ENCODE measurements at places on chromosomes 3 and 15. TPM values are rescaled to one million over a fixed set of nuclear protein-coding genes. Genes with fewer than 3 reads are reported as not detected.

- no peak overlapping the region for H3K27ac ChIP-seq
- DNase-seq: no peak
- no peak overlapping the region for H3K4me3 ChIP-seq
- H3K36me3 ChIP-seq: no peaks in the 10 kb centered on the region
These were observed 2.3 kb downstream of the CHP1 start for GRCh38 chr15:41233367-41233771.

The CFAP92 gene
- total RNA-seq: 1.9 TPM

DNA sequence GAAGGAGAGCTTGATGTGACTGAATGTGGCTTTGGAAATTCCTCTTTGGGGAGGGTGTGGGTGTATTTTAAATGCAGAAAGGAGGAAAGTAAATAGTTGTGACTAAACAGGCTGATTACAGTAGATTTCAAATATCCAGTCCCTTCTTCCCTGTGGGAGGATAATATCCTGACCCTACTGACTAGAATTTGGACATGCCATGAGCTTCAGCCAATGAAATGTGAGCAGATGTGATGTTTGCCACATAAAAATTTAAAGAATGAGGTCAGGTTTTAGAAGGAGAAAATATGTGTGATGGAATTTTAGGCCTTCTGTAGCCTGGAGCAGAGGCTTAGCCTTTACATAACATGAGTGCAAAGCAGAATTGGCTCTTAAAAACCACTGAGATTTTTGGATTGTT lies 1218.9 kb downstream of the ROBO2 start:
- H3K36me3 ChIP-seq: no peaks in the 10 kb centered on the region
- no peaks in the 10 kb centered on the region for H3K27me3 ChIP-seq
- DNase-seq: no peak
- no peak overlapping the region for H3K27ac ChIP-seq

- H3K4me1 ChIP-seq: no peaks in the 10 kb centered on the region
- no peak for DNase-seq
- no peaks in the 10 kb centered on the region for H3K27me3 ChIP-seq
- peak overlapping the region; percentile 34 for H3K4me3 ChIP-seq
- H3K36me3 ChIP-seq: no peaks in the 10 kb centered on the region
These were observed 71.9 kb upstream of the FEZF2 start for GRCh38 chr3:62445275-62445674.

DNA sequence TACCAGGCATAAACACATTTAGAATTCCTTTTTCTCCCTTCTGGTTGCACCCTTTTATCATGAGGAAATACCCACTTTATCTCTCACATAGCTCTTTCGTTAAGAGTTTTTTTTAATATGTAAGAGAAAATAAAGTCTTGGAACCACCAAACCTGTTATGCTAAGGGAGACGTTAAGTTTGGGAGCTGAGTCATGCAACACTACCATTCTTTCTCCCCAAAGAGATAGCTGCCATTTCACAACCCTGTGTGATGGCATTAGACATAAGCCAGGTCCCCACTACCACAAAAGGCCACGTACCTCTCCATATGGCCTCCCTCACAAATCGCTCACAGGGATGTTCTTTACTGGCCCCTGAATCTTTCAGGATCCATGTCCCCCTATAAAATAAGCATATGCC lies 7.6 kb upstream of the NIPA1 start:
- H3K4me3 ChIP-seq: no peak overlapping the region
- H3K27ac ChIP-seq: no peak overlapping the region
- H3K36me3 ChIP-seq: no peaks in the 10 kb centered on the region
- no peaks in the 10 kb centered on the region for H3K27me3 ChIP-seq
- H3K4me1 ChIP-seq: no peaks in the 10 kb centered on the region

The CLEC3B gene
- 265 TPM for total RNA-seq

The BFSP2 gene
- total RNA-seq: not detected

The DPH3 gene
- 29.8 TPM for total RNA-seq

DNA sequence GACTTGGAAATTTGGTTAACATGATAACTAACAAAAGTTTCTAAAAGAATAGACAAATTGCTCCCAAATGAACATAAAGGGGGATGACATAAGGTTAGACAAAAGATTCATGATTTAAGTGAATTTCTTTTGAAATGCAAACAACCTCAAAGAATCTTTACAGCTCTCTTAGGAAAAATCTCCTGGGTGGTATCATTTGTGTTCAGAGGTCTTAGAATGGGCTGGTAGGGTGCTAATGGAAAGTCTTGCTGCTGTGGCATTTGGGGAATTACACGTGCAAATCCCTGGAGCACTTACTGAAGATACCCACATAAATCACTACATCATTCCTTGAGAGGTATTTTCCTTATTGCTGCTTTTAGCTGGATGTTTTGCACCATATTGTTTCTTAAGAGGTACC lies 14.4 kb upstream of the ROBO2 start:
- H3K27ac ChIP-seq: no peak overlapping the region
- no peaks in the 10 kb centered on the region for H3K27me3 ChIP-seq
- H3K36me3 ChIP-seq: no peaks in the 10 kb centered on the region
- DNase-seq: no peak
- no peaks in the 10 kb centered on the region for H3K4me1 ChIP-seq
- no peak overlapping the region for H3K4me3 ChIP-seq

- H3K36me3 ChIP-seq: no peaks in the 10 kb centered on the region
- H3K4me1 ChIP-seq: no peaks in the 10 kb centered on the region
- peak; percentile 84 for DNase-seq
- H3K27me3 ChIP-seq: no peaks in the 10 kb centered on the region
- H3K4me3 ChIP-seq: no peak overlapping the region
These were observed 23.5 kb upstream of the RAP2B start for GRCh38 chr3:153138276-153139210.

The LHFPL4 gene
- total RNA-seq: not detected

DNA sequence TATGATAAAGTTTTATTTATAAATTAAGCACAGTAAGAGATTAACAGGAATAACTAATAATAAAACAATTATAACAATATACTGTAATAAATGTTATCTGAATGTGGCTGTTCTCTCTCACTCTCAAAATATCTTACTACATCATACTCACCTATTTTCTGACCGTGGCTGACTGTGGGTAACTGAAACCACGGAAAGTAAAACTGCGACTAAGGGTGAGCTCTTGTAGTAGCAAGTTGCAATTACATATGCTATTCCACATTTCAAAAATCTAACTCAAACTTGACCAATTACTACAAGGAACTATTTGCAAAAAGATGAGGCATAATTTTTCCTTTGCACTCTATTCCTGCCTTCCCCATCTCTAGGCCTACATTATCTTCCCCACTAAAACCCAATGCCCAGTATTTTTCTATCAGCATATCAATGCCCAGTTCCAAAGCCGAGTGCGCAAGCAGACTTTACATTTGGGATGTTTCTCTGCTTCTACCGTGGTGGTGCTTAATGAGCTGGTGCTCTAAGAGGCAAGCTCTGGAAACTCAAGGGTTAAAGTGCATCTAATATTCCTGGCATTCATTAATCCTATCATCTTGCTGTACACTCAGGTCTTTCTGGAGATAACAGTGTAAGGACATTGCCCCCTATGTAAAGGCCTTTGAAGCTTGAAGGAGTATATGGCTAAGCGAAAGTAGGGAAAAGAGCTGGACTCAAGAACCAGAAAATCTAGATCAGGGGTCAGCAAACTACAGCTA lies 6.7 kb downstream of the PCYT1A start:
- H3K27me3 ChIP-seq: no peaks in the 10 kb centered on the region
- no peak overlapping the region for H3K4me3 ChIP-seq
- H3K4me1 ChIP-seq: peaks cover 30% of the 10 kb centered on the region
- no peaks in the 10 kb centered on the region for H3K36me3 ChIP-seq
- DNase-seq: no peak

DNA sequence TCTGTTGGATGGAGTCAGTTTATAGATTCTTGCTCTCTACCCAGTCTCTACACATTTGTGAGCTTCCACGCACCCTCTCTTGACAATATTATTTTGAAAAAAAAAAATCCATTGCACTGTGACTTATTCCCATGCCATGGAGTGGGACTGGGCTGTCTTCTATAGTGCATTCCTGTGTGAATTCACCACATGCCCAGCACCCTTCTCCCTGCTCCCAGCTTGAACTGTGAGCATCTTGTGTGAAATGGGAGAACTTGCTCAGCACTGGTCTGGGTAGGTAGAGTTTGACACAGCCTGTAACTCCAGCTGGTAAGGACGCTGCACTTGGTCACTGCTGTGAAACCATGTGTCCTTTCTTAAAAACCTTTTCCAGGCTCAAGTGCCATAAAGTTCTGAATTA lies 91.9 kb downstream of the ARNT2 start:
- peaks cover 4% of the 10 kb centered on the region for H3K4me1 ChIP-seq
- no peak overlapping the region for H3K4me3 ChIP-seq
- no peaks in the 10 kb centered on the region for H3K36me3 ChIP-seq
- no peaks in the 10 kb centered on the region for H3K27me3 ChIP-seq
- no peak for DNase-seq

- no peak for DNase-seq
- no peaks in the 10 kb centered on the region for H3K4me1 ChIP-seq
- H3K36me3 ChIP-seq: no peaks in the 10 kb centered on the region
- no peaks in the 10 kb centered on the region for H3K27me3 ChIP-seq
- H3K27ac ChIP-seq: no peak overlapping the region
- no peak overlapping the region for H3K4me3 ChIP-seq
These were observed 9.2 kb upstream of the ATP8B4 start for GRCh38 chr15:50128266-50128665.

DNA sequence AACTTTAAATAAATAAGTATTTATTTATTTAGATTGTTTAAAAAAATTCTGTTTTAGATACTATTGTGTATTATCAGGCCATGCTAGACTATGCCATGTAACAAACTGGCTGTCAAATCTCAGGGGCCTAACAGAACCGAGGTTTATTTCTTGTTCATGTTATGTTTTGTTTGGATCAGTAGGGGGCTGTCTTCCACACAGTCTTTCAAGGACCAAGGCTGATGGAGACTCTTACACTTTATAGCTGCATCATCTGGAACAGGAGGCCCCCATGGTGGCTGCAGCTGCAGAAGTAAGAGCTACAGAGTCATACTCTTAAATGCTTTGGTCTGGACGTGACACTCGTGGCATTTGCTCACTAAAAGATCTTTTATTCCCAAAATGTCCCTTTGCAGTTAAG lies 33.0 kb upstream of the ARL14 start:
- H3K4me3 ChIP-seq: no peak overlapping the region

DNA sequence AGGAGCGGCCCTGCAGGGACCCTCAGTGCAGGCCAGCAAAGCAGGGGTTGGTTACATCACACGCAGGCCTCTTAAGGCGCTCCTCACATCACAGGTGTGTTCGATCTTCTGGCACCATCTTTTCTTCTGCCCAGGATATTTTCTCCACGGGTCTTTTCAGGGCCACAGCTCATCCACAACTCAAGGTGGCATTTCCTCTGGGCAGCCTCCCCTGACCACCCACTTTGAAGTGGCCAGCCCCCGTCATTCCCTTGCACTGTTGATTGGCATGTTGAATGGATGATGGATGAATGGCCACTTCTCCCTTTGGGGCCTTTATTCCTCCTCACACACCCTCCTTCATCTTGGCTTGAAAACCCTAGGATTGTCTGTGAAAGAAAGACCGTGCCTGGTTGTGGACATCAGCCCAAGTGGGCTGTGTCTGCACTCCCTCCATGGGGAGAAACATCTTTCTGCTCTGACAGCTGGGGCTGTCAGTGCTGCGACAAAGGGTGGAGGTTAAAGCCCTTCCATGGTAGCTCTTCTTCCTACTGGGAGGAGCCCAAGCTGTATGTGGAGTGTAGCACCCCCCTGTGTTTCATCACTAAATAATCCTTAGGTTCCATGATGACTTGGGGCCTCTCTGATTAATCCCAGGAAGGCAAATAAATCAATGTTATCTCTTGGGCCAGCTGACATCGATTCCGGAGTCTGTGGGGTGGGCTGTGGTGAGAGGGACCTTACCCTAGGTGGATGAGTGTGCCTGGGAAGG lies 102.5 kb downstream of the EPHB1 start:
- peak; percentile 16 for DNase-seq
- no peaks in the 10 kb centered on the region for H3K27me3 ChIP-seq
- no peak overlapping the region for H3K27ac ChIP-seq
- no peaks in the 10 kb centered on the region for H3K36me3 ChIP-seq
- no peak overlapping the region for H3K4me3 ChIP-seq

The IL12A gene
- 0.96 TPM for total RNA-seq

The PLAAT1 gene
- 0.96 TPM for total RNA-seq

GRCh38 chr15:40197434-40197833 lies 36.6 kb downstream of the BUB1B start:
- H3K4me3 ChIP-seq: no peak overlapping the region
- no peaks in the 10 kb centered on the region for H3K27me3 ChIP-seq
- no peaks in the 10 kb centered on the region for H3K4me1 ChIP-seq
- no peak overlapping the region for H3K27ac ChIP-seq
- DNase-seq: no peak
- no peaks in the 10 kb centered on the region for H3K36me3 ChIP-seq
